ENCODE measurements at places on chromosomes 12 and 14.

GRCh38 chr14:69850086-69850735 is 29.0 kb upstream of the SMOC1 start:
- no peak for DNase-seq

DNA sequence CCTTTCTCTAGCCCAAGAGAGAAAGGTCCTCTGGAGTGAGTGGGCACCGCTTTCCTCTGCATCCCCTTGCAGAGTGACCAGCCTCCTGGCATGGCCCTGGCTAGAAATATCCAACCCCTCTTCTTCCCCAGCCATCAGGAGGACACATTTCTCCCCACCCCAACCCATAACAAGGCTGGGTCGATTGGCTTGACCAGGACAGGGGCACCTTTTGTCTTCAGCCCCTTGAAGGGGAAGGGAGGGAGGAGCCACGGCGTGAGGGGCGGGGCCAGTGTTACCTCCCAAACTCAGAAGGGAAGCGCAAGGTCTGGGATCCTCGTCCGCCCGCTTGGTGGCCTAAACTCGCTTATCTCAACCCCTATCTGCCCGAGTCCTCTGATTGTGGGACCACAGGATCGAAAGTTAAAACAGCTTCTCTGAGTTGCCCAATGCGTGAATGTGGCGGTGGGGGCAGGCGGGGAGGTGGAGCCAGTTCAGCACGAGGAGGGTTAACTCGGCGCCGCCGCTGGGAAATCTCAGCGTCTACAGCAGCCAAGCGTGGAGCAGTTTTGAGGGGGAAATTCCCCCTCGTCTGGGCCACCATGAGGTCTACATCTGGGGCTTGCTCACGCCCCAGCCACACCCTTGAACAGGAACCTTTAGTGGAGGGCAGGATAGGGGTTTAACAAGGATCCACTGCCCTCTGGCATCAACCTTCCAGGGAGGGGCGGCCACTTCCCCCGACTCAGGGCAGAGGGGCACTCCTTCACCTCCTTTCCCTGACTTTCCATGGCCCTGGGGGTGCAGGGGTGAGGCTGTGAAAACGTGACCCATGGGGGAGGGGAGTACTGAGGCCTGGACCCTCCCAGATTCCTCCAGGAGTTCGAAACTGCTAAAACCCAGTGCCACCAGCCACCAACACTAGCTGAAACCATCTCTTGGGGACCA is 795 bp downstream of the STAT6 start:
- DNase-seq = no peak

DNA sequence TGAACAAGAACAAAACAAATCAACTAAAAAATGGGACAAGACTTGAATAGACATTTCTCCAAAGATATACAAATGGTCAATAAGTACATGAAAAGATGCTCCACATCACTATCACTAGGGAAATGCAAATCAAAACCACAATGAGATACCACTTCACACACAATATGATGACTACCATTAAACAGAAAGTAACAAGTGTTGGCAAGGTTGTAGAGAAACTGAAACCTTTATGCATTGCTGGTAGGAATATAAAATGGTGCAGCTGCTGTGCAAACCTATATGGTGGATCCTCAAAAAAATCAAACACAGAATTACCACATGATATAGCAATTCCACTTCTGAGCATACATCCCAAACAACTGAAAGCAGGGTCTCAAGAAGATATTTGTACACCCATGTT is 5.2 kb downstream of the SMAGP start:
- DNase-seq = no peak

DNA sequence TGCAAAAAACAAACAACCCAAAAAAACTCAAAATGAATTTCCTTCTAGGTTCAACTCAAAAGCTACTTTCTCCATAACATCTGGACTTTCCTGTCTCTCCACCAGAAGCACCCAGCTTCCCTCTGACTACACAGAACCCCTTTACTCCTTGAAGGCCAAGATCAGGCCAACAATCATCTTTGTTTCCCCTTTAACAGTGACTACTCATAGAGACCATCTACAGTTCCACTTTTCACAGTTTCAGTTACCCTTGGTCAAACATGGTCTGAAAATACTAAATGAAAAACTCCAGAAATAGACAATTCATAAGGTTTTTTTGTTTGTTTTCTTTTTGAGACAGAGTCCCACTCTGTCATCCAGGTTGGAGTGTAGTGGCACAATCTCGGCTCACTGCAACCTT is 11.8 kb downstream of the GCH1 start:
- no peak for DNase-seq

GRCh38 chr12:120596901-120597300 is 15.7 kb upstream of the POP5 start:
- DNase-seq = no peak
